K562 (cell line): ENCODE measurements at places on chromosomes 16 and 17. TPM values are rescaled to one million over a fixed set of nuclear protein-coding genes. Genes with fewer than 3 reads are reported as not detected.

Gene ARHGDIG
- 0.86 and 1.8 TPM in 2 replicates for polyA plus RNA-seq

Gene ZNF48
- 5.8 and 6.0 TPM in 2 replicates for polyA plus RNA-seq

Gene SLC13A5
- not detected in 2 replicates for polyA plus RNA-seq

DNA sequence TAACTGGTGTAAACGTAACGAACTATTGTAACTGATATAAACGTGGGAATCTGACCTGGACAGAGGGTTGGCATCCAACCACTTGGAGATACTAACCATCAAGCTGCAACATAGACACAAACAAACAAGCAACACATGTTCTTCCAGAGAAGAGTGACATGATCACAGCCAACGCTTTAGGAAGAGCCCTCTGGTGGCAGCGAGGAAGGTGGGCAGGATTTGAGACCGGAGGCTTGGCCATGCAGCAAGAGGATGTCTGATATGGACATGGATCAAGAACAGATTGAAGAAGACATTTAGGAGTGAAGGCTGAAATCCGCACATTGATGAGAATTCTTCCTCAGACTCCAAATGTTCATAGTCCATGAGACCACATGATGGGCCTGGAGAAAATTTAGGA, 40.3 kb upstream of the TNRC6A start:
- DNase-seq, result no peak

GRCh38 chr17:82152556-82153294, 54.7 kb upstream of the FASN start:
- no peak for DNase-seq

DNA sequence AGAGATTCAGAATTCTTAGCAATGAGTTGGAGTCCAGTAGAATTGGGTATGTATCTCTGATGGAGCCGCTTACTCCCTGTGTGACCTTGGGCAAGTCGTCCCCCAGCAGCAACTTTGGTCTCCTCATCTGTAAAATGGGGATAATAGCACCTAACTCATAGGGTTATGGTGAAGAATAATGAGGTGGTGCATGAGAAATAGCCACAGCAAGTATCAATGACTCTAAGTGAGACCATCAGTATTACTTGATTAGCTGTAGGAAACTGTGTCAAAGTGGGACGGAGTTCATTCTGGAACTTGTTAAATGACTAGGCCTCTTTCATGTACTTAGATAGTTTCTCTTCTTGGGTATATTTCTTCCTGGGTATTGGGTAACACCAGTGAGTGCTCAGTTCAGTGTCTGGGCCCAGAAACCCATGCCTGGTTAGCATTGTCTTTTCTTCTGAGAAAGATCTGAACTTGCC, 6.4 kb downstream of the PRKCB start:
- no peak for DNase-seq

DNA sequence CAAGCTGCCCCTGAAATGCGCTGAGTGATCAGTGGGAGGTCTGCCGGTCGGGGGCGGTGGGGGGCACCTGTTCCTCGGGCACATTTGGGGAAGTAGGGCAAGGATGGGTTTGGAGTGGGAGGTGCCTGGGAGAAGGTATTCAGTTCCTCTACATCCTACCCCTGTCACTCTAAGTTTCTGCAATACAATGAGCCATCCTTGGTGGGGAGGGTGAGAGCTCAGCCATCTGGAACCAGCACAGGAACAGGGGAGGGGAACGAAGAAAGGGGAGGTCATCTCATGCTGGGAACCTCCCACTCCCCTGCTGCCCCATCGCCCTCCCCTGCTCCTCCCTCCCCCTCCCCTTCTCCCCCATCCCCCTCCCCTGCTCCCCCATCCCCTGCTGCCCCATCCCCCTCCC, 4.2 kb downstream of the DPH1 start:
- DNase-seq, result no peak

- no peak for DNase-seq
Measured at GRCh38 chr16:14354561-14355351, 275.3 kb downstream of the PARN start.

DNA sequence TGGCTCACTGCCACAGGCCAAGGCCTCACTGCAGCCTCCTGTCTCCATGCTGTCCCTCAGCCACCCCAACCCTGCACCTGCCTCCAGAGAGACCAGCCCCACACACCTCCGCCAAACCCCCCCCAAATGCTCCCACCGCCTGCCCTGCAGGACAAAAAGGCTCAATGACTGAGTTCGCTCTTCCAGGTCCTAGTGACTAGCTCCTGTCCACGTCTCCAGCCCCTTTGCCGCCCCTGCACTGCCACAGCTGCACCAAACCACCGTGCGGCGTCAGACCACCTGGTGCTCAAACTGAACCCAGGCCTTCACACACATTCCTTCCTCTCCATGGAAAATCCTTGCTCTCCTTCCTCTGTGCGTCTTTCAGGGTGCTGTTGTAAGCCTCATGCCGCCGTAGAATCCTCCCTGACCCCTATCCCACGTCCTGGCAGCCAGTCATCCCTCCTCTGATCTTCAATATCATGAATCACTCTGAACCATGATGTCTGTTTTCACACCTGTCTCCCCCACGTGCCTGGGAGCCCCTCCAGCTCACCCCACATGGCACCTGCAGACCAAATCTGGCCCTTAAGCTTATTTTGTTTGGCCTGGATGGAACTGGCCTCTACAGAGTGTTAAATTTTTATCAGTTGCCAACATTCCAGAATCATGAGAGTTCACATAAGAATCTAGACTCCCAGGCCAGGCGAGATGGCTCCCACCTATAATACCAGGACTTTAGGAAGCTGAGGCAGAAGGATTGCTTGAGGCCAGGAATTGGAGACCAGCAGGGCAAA, 4.3 kb upstream of the GSG1L start:
- DNase-seq, result no peak

- no peak for DNase-seq
Measured at GRCh38 chr17:32993977-32994376, 2.3 kb downstream of the SPACA3 start.

- DNase-seq, result no peak
Measured at GRCh38 chr16:15958703-15959348, 9.4 kb downstream of the ABCC1 start.

- no peak for DNase-seq
Measured at GRCh38 chr16:57781741-57782606, 20.3 kb downstream of the KIFC3 start.
